HTR-8/SVneo (cell line): ENCODE measurements at places on chromosomes 12 and 14.
A peak's percentile ranks its signal among the peaks of the same experiment; 100 is the strongest.

DNA sequence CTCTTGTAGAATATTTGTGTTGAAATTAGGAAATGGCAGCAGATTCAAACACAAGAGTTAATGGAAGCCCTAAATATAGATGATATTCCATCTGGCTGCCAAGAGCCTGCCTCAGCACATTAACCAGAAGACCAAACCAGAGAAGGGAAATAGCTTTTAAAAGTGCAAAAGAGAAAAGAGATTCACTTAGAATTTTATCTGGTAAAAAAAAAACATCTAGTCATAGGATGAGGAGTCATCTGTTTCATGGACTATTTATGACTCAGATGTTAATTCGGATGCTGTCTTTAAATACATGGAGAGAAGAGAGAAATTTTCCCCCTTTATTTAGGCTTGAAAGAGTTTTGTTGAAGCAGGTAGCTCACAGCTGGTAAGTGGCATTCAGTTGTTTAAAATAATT lies 201.6 kb upstream of the NUDT4 start:
- DNase-seq: no peak

- no peak for DNase-seq
These were observed 15.0 kb upstream of the CACNA2D4 start for GRCh38 chr12:1933342-1934051.

- no peak for DNase-seq
These were observed 157.0 kb upstream of the LMNTD1 start for GRCh38 chr12:25710128-25710527.

- no peak for DNase-seq
These were observed 59.3 kb upstream of the CNTN1 start for GRCh38 chr12:40632933-40633332.

DNA sequence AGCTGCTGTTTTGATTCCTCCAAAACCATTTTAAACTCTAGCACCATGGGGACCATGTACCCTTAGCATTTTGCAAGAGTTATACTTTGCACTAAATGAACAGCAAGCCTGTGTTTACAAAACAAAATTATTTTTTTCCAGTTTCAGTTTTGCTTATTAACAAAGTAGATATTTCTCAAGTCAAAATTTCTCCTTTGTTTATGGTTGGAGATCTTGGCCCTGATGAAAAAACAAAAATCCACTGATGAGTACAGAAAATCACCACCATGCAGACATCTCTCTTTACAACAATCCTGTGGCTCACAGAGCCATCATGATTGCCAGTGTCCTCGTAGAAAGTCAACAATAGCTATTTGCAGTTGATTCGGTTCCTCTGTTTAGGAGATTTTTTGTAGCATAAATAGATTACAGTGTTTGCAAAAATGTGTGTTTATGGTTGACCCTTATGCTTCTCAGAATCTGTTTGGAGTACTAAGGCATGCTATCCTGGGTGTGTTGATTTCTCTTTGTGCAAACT lies 201.1 kb upstream of the NUDT4 start:
- DNase-seq: no peak

DNA sequence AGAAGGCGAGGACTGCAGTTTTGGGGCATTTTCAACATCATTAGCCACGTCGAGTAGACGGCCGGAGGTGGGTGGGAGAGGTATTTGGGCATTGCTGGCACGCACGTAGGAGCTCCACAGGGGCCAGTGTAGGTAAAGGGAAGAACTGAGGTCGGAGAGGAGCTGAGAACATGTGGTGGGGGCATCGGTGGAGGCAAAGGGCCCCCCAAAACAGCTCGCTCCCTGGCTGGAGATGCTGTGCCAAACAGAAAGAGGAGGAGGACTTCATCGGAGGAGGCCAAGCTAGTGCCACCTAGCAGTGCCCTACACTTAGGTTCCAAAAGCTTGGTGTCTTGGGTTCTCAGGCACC lies 52.0 kb upstream of the PPP2R5C start:
- DNase-seq: no peak

GRCh38 chr14:74867673-74868072 lies 8.3 kb downstream of the PROX2 start:
- DNase-seq: no peak

DNA sequence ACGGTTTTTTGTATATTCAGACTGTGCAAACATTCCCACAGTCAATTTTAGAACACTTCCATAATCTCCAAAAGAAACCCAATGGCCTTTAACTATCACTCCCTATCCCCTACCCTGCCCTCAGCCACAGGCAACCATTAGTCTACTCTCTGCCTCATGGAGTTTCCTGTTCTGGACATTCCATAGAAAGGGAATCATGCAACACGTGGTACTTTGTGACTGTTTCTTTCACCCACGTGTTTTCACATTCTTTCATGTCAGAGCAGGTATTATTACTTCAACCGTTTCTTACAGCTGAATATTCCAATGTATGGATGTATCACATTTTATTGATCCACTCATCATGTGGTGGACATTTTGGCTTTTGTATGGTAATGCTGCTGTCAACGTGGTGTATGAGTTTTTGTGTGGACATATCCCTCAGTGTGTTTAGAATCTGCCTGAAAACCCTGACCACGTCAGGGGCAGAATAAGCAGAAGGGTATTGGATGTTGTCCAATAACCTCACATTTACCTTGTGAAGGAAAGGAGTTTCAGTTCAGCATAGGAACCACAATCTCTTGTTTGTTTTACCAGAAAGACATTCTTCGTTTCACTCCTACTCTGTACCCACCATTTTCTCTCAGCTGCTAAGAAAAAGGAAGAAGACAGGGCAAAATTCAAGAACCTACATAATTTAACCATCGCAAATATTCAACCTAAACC lies 107.5 kb upstream of the DYRK2 start:
- no peak for DNase-seq

DNA sequence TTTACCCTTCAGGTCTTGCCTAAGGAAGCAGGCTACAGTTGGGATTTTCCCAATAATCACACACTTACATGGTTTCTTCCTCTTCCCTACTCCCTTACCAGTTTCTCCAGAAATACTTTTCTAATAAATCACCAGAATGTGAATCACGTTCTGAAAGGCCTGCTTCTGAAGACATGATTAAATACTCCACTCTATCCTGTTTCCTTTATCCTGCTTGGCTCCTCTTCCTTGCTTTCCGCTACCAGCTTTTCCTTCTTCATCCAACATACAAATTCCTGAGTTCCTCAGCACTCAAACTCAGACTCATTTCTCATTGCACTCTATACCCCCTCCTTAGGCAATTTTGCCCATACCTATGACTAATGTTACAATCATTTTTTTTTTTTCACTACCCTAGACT lies 118.3 kb downstream of the MGAT4C start:
- DNase-seq: peak; percentile 33

DNA sequence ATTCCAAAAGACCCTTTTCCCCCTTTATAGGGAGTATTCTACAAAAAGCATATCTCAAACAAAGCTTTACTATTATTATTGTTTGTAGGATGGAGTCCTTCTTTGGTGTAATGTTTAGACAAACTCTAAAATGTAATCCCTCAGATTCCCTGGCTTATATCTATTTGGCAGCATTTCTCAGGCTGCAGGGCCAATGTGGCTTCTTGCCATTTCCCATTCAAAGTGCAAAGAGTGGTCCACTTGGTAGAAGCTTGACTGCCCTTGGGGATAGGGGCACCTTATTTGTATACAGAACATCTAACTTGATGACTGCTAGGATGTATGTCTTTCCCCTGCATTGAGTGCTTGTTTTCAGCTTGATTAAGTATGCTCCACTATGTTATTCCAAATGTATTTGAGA lies 242.7 kb downstream of the PRKD1 start:
- DNase-seq: no peak

GRCh38 chr12:117127933-117128823 lies 29.0 kb upstream of the TESC start:
- DNase-seq: no peak

- DNase-seq: no peak
These were observed 584 bp upstream of the DDHD1 start for GRCh38 chr14:53153702-53154112.

DNA sequence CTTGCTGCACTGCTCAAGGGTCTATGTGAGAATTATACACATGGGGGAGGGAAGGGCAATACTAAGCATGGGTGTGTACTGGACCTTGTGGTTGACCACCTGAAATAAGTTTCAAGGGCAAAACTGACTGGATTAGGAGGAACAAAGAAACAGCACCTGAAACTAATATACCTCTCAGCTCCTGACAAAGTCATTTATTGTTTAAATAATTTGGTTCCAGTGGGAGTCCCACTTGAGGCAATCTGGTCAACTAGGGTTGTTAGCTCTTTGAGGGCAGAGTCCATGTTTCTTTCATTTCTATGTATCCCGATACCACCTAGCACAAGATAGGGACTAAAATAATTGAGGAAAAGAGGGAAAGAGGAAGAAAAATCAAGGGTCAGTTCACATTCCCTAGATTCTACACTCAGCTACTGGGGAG lies 45.5 kb downstream of the STXBP6 start:
- no peak for DNase-seq
